ENCODE measurements at places on chromosomes 7 and 10. TPM values are rescaled to one million over a fixed set of nuclear protein-coding genes. Genes with fewer than 3 reads are reported as not detected.

GRCh38 chr7:116215551-116215950 lies 5.2 kb downstream of the TES start:
- no peak for DNase-seq

DNA sequence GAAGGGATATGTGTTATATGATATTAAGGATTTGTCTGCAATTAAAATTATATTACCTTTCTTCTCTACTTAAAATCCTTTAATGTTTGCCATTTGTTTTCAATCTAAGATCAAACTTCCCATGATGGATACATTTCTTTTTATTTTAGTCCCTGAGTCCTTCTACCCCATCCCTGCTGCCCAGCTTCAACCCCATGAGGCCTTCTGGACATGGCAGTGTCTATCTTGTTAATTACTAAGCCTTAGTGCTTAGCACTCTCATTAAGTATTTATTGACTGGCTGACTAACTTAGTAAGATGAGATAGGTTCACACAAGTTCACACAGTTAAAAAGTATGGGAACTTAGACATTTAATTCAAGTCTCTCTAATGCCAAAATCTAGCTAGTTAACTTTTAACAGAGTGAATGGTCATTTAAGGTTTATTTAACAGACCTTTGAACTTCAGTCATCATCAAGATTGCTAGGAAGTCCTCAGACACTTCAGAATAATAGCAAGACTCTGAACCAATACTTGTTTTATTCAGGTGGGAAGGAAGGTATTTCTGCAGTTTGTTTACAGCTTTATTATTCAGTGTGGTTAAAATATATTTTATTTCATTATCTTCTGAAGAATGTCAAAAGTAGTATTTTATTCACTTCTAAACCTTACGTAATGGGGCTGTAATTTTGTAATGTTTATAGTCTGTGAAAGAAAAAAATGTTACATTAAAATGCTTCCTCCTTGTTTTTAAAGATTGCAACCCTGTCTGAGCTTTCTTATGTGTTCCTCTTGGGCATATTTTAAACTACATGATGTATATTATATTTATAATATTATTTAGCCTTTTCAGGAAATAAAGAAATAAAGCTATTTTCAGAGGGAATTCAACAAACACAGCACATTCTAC lies 848.9 kb downstream of the REEP3 start:
- DNase-seq: no peak

DNA sequence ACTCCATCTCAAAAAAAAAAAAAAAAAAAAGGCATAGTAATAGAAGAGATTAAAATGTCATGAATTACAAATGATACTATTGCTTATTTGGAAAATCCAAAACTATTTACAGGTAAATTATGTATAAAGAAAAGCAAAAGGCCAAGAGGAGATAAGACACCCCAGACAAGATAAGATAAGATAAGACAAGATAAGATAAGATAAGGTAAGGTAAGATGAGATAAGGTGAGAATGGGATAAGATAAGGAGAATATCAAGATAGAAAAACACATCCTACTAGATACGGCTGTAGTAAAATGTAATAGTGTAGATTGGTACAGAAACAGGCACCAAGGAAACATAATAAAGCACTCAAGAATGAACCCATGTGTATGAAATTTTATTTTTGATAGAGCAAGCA lies 20.9 kb downstream of the VIM start:
- DNase-seq: no peak

DNA sequence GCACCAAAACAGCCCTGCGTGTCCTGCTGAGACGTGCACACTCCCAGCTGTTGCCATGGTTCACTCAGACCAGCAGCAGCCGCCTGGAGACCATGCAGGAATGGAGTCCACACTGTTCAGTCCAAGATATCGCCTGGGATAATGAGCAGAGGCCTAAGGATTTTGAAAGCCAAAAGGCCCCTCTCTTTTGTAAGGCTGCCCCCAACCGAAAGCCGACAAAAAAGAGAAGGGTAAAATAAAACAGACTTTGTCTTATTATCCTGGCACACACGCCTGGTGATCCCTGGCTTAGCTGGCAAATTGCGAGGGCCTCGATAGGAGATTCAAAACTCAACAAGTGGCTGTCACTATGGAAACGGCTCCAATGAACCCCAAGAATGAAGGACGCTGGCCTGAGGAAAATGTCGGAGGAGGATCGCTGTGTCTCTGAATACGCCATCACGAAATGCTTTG lies 263.6 kb downstream of the SKIDA1 start:
- no peak for DNase-seq

DNA sequence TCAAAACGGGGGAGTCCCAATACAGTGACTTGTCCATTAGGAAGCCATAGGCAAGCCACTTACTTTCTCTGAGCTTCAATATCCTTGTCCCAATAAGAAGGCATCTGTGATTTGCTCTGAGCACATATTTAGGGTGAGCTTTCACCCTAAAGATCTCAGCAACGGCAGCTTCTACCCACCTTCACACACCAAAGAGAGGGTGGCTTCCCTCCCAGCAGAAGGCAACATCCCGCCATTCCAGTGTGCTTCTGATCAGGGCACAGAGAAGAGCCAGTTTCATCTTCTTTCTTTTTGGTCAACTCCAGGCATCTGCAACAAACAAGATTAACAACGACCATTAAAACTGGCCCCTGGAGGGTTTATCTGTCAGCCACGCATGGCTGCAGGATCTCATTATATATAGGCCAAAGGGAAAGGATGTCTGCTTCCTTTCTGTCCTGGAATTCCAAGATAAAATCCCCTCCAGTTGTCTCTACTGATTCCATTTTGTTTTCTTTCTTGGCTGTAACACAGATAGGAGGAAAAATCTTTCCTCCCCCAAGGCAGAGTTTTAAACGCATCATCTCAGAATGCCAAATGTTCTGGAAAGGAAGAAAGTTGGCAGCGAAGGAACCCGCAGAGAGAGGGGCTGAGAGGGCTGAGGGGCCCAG lies 491 bp upstream of the SH2D4B start:
- no peak for DNase-seq

The TASOR2 gene
- 55.0 TPM for total RNA-seq

Data from M059J (cell line).